Activated CD4-positive, alpha-beta memory T cell treated with anti-CD3 and anti-CD28 coated beads for 36 hours (primary cell): ENCODE measurements at places on chromosomes 1 and 21.

GRCh38 chr1:202088206-202088605, 34.5 kb upstream of the GPR37L1 start:
- no peak for DNase-seq

DNA sequence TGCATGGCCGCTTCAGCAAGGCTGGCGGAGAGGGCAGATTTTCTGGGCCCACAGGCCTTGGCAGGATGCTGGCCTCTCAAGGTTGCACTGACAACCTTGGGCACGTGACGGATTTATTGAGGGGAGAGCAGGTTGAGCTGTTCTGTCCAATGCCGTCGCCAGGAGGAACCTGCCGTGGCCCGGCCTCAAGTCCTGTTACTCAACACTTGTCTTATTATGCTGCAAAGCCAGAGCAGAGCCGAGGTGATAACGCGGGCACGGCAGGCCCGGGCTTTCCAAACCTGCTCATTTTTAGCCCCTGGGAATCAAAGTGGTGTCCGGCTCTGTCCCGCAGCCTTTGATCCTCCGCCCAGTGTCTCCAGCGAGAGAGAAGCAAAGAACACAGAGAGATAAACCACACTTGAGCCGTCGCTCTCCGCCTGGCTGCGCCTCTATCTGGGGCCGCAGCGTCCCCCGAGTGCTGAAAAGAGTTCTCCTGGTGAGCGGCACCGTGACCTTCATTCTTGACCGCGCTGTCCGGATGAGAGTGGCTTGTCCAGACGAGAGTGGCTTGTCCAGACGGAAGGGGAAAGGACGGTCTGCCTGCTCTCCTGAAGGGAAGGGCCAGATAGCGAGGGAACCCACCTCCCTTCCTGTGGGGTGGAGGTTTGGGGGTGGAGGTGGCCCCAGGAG, 162.3 kb upstream of the ARHGEF16 start:
- no peak for DNase-seq

- no peak for DNase-seq
These were observed 45.2 kb downstream of the COQ8A start for GRCh38 chr1:226985239-226985838.

- no peak for DNase-seq
These were observed 15.1 kb downstream of the E2F2 start for GRCh38 chr1:23515905-23516304.

- no peak for DNase-seq
These were observed 17.0 kb downstream of the MFN2 start for GRCh38 chr1:11997081-11997850.

DNA sequence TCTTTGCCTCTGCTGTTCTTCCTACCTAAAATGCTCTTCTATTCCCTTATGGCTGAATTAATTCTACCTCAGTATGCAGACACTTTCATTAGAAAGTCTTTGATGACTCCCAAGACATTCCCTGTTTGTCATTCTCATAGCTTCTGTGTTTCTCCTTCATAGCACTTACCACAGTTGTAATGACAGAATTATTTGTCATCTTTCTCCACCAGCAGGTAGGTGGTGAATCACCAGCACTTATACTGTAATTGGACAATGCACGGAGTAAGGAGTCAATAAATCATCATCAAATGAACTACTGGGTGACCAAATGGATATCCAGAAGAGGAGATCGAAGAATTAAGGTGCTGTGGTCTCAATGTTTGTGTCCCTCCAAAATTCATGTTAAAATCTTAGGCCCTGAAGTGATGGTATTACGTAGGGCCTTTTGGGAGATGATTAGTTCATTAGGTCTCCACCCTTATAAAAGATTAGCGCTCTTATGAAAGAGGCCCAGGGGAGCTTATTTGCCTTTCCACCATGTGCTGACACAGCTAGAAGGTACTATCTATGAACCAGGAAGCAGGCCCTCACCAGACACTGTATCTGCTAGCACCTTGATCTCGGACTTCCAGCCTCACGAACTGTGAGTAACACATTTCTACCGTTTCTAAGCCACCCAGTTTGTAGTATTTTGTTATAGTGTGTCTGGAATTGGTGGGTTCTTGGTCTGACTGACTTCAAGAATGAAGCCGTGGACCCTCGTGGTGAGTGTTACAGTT, 2.4 kb upstream of the CCT8 start:
- DNase-seq = no peak

GRCh38 chr1:208885650-208886049, 641.5 kb upstream of the PLXNA2 start:
- DNase-seq = no peak

DNA sequence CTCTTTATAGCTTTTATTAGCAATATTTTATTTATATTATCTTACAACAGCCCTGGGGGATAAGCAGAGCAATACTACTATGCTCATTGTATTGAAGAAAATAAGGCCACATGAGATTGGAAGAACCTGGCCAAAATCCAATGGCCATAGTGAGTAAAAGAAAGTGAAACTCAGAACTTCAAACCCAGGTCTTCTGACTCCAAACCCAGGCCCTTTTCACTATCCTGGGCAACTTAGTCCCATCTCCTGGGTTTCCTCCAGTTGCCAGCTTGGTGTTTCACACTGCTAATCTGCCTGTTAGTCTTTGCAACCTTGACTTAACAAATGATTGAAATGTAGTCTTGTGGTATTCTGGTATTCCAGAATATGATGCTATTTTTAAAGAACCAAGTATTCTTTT, 22.4 kb upstream of the EXO1 start:
- no peak for DNase-seq

GRCh38 chr1:84634536-84635205, 55.6 kb downstream of the SSX2IP start:
- DNase-seq = no peak

DNA sequence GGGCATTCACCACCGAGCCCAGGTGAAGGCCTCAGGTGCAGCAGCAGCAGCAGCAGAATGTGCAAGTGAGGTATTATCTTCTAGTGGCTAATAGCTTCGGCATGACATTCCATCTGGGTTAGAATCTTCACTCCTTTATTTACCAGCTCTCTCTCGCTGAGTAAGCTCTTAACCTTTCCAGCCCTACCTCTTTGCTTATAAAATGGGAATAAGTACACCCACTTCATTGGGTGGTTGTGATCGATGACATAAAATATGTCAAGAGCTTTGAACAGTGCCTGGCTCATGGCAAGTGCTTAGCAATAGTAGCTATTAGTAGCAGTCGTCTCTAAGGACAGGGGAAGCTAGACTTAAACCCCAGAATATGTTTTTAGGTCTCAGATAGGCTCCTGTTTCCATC, 149.5 kb downstream of the NOS1AP start:
- DNase-seq = no peak

- no peak for DNase-seq
These were observed 7.7 kb upstream of the BCL2L15 start for GRCh38 chr1:113895098-113895497.

- DNase-seq = no peak
These were observed 16.9 kb downstream of the DYRK3 start for GRCh38 chr1:206651958-206652890.

GRCh38 chr1:47984175-47984789, 12.9 kb downstream of the TRABD2B start:
- DNase-seq = peak; percentile 10

DNA sequence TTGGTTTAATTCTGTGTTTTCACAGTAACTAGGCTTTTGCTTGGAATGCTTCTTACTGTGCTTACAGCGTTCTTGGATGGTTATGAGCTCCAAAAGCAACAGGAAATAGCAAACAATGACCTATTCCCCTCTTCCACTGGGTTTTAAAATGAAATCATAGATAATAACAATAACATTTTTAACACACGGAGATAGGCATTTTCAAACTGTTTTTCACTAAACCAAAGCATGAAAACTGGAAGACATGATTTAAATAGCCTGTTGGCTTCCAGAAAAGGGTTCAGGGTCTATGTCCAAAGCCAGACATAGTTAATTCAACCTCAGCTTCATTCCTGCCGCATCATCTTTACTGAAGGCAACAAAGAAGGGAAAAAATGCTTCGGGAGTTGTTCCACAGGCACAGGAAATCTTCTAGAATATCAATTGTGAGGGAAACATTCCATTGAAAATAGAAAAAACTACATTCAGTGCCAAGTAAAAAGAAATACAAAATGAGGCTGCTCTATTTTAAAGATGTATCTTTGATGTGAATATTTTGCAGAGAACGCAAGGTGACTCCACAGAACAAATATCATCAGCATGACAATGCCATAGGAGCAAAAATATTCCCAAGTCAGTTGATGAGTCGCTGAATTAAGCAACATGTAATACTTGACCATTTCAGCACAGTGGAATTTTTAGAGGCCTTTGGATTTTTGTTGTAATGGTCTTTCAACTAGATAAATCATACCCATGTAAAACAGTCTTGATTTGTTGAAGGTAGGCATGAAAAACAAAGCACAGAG, 80.7 kb downstream of the NID1 start:
- DNase-seq = no peak

DNA sequence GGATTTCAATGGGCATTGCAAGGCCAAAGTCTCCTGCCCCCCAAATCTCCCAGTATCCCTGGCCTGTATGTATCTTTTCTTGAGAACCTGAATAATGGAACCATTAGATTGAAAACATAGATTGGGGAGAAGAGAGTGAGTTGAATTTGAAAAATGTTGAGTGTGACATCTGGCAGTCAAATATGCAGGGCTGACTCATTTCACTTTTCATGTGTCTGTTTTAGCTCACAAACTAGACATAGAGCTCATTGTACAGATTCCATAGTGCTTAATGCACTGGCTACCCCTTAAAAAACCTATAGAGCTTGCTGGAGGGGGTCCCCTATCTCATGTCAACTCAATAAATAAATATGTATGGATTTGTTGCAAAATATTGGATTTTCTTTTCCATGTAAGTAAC, 30.8 kb downstream of the DDR2 start:
- DNase-seq = no peak

DNA sequence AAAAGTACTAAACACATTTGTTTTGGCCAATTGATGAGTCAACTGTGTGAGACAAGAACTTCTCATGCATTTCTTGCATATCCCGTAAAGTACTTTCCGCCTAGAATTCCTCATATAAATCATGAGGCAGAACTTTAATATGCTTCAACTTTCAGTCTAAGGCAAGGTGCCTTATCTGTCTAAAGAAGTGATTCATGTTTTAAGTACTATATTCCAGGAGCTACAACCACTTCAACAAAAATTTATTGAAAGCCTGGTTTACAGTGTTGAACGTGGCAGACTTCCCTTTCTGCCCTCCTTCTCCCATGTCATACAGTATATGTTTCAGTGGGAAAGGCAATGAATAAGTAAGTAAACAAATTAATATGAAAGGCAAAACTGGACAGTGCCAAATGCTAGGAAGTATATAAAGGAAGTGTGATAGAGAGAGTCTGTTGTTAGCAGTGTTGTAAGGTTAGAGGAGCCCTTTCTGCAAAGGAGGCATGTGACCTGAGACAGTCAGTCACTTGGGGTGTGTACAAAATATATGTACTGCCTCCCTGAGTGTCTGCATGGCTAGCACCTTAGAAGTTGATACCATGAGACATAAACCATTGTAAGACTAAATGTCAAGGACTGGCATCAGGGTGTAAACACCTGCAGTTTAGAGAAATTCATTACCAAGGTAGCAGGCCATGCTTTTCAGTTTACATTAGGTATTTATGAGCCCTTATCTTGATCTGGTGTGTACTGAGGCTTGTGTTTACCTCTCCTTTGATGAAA, 362.2 kb downstream of the SRGAP2C start:
- DNase-seq = no peak

DNA sequence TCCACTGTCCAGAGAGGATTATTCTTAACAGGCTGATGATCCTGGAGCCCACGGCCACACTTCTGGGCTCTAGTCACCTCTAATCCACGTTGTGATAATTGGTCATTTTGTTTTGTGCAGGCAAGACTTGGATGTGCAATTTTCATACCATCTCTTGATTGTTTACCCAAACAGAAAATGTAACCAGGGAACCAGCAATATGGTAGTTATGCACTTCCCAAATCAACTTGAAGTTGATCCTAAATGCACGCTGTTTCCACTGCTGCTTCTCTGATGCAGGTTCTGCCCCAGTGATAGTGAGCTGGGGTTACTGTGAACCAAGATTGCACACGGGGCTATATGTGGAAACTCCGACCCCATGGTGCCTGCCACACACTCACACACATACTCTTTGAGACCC, 14.7 kb upstream of the KCNJ15 start:
- no peak for DNase-seq

DNA sequence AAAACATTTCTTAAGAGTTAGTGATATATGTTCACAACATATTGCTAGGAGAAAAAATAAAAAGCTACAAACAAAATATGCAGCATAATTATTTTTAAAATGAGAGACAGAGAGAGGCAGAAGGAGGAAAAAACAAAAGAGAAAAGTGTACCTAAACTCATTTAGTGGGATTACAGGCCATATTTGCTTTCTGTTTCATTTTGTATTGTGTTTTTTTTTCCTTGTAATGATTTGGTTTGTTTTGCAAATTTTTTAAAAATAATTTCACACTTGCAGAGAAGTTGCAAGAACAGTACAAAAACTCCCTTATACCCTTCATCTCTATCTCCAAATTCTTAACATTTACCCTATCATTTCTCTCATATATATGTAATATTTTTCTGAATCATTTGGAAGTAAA, 65.0 kb downstream of the LBR start:
- no peak for DNase-seq

DNA sequence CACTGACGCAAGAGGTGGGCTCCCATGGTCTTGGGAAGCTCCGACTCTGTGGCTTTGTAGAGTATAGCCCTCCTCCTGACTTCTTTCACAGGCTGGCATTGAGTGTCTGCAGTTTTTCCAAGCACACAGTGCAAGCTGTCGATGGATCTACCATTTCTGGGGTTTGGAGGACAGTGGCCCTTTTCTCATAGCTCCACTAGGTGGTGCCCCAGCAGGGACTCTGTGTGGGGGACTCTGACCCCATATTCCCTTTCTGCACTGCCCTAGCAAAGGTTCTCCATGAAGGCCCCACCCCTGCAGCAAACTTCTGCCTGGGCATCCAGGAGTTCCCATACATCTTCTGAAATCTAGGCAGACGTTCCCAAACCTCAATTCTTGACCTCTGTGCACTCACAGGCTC, 236.2 kb downstream of the COL11A1 start:
- DNase-seq = no peak

DNA sequence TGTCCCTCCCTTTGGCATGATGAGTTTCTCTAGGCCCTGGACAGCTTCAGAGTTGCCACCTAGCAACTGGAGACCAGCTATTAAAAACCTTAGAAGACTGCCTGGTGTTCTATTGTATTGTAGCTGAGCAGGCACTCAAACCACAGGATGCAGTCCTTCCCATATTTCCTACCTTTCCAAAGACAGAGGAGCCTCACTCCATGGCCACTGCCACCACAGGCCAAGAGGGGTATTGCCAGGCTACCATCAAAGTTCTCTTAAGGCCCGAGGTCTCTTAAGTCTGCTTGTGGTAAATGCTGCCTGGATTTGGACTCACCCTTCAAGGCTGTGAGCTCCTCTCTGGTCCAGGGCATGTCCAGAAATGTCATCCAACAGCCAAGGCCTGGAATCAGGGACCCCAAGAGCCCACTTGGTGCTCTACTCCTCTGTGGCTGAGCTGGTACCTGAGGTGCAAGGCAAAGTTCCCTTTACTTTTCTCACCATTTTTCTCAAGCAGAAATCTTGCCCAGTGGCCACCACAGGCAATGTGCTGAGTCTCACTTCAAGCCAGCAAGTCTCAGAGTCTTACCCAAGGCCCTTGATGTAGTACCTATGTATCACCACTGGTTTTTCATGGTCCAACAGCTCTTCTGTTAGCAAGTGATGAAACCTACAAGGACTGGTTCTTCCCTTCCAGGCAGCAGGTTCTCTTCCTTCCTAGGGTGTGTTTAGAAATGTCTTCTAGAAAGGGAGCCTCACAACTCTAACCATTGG, 269.4 kb downstream of the AMY1C start:
- DNase-seq = no peak

- DNase-seq = no peak
These were observed 4.1 kb upstream of the HPCA start for GRCh38 chr1:32881871-32882850.
